Breast epithelium (tissue), 4 donors: ENCODE measurements at places on chromosomes 16 and 17.

GRCh38 chr17:3727041-3727440 lies 3.3 kb downstream of the HASPIN start:
- DNase-seq, result no peak

GRCh38 chr17:73549841-73550430 lies 94.3 kb downstream of the SDK2 start:
- DNase-seq, result no peak

DNA sequence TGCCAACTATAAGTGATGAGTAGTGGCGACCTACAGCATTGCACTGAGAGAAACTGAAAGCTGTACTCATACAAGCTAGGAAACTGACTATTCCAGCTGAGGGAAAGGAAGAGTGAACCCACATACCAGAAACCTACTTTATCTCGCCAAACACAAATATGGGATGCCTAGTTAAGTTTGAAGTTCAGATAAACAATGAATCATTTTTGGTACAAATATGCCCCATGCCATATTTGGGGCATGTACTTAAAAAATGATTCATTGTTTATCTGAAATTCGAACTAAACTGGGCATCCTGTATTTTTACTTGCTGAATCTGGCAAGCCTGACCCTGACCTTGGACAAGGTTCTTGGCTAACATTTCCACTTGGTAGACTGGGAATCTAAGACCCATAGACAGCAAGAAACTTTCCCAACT lies 527.8 kb upstream of the PSMD7 start:
- DNase-seq, result no peak

DNA sequence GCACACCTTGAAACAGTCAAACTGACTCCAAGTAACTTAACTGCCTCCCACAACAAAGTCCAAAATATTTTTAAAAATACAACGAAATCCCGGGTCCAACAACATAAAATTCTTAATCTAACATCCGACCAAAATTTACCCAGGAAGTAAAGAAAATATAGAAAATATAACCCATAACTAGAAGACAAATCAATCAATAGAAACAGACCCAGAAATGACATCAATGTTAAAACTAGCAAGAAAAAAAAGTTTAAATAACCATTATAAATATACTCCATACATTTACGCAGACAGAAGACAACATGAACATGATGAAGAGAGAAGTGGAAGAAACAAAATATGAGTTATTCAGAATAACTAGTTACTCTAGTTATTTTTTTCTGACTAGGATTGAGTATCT lies 3.7 kb downstream of the ZNF597 start:
- DNase-seq, result no peak

DNA sequence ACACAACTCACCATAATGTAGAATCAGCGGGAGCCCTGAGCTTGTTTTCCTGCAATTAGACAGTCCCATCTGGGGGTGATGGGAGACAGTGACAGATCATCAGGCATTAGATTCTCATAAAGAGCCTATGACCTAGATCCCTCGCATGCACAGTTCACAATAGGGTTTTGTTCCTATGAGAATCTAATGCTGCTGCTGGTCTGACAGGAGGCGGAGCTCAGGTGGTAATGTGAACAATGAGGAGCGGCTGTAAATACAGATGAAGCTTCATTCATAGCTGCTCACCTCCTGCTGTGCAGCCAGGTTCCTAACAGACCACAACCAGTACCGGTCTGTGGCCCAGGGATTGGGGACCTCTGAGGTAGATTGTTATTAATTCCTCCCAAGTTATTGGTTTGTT lies 2.9 kb upstream of the DOK4 start:
- no peak for DNase-seq

- no peak for DNase-seq
Measured at GRCh38 chr16:50653633-50654519, 27.2 kb downstream of the SNX20 start.

DNA sequence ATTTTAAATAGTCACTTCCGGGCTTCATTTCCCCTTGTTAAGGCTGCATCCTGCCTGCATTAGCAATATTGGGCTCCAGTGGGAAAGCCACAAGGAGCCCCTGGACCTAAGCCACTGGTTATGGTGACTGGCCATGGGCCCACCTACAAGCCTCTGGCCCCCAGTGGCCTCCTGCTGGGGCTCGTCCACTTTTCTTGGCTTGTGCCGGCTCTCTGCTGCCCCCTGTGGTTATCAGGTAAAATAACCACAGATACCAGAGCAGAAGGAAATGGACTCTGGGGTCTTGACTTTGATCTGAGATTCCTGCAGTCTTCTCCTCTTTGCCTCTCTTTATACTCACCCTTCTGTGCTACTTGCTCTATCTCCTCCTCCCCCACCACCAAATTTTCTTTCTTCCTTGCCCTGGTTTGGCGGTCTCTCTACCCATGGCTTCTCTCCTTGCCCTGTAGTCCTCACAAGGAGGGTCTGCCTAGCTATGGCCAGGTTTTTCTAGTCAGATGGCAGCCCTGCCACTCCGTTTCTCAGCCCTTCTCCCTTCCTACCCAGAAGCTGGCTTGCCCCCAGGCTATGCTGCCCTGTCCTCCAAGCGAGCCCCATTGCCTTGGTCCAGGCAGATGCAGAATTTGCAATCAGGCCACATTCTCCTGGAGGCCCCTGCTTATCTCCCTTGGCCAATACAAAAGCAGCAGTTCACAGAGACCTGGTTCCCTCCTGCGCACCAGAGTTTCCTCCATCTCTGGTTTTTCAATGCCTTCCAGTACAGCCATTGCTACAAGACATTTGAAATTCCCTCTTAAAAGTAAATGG lies 82.9 kb upstream of the RCVRN start:
- no peak for DNase-seq

- DNase-seq, result no peak
Measured at GRCh38 chr16:82751020-82751419, 124.3 kb downstream of the CDH13 start.

DNA sequence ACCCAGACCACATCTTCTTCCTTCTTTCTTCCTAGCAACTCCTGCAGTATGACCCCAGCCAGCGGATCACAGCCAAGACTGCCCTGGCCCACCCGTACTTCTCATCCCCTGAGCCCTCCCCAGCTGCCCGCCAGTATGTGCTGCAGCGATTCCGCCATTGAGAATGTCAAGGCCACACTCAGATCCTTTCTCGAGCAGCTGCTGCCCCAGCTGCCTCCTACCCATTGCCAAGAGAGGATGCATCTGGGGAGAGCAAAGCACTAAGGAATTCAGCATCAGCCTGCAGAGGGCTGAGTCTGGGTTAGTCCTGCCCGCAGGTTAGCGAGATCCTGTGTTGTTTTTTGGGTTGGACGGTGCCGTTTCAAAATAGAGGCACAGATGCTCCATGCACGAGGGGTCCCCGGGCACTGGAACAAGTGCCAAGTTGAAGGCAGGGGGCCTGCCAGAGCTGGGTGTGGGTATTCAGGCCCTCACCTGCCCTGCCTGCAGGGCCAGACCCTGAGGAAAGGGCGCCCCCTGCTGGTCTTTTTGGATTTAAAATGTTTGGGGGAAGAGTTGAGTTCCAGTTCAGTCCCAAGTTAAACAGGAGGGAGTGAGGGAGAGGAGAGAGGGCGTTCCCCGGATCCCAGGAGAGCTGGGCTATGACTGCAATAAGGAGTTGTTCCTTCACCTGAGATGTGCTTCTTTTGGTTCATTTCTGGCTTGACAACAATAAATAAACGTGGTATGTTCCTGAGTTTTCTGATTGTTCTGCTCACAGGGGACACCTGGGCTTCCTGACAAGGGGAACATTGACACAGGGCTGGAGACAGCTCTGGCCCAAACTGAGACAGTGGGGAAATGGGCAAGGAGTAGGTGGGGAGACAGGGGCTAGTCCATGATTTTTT lies 4.9 kb downstream of the CDK3 start:
- DNase-seq, result peak; percentile 61

- no peak for DNase-seq
Measured at GRCh38 chr17:51805765-51806164, 352.7 kb downstream of the CA10 start.

DNA sequence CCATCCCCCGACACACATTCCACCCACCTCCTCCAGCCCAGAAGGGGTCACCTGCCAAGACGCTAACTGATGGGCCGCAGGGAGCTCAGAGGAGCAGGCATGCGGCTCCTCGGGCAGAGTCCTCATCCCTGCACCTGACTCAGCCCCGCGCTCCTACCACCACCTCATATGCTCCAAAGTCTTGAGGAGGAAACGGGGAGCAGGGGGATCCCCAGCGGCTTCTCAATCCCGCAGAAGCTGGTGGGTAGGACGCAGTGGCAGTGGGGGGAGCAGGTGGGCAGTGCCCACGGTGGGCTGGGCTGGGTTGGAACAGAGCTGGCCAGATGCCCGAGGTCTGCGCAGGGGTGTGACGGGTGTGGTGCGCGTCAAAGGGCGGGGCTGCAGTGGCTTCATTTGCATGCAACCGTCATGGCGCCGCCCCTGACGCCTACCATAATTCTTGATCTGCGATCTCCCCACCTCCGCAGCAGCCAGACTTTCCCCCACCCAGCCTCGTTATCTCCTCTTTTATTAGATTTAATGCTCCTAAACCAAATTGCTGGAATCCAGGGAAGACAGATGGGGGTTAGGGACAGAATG lies 39.0 kb upstream of the EMP2 start:
- DNase-seq, result peak; percentile 26

GRCh38 chr17:55996826-55997225 lies 156.4 kb upstream of the ANKFN1 start:
- DNase-seq, result no peak

GRCh38 chr16:85626191-85626981 lies 13.3 kb downstream of the GSE1 start:
- no peak for DNase-seq

GRCh38 chr16:10086620-10087019 lies 95.6 kb downstream of the GRIN2A start:
- peak; percentile 20 for DNase-seq

GRCh38 chr16:81401035-81401950 lies 43.3 kb upstream of the CMIP start:
- peak; percentile 90 for DNase-seq

GRCh38 chr17:47785538-47786123 lies 36.0 kb downstream of the OSBPL7 start:
- no peak for DNase-seq

DNA sequence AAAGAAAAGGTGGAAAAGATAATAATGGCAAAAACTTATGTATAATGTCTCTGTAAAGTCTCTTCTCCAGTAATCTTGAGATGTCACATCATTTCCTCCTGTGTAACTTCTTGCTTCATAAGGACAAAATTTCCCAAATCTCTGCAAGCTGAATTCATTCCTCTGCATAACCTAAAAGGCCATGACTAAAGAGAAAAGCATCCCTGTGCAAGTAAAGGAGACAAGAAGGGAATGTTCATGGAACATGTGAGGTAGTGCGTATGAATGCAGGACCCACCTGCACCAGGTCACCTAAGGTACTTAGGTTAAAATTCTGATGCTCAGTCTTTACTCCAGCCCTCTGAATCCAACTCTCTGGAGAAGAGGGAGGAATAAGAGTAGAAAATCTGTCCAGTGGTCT lies 46.9 kb upstream of the NLK start:
- DNase-seq, result no peak

DNA sequence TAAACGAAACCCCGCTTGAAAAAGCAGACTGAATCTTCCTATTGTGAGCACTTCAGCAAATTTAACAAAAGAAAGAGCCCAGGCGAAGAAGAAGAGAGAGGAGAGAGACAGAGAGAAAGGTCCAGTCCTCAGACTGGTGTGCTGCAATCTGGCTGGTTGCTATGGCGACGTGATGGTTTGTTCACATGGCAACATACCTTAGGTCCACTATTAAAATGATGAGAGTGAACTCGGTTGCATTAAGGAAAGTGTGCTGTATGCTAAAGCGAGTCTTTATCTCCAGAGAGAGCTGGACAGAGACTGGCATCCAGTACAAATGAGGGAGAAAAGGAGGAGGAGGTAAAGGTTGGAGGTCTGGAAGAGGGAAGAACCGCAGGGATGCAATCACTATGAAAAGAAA lies 271.8 kb upstream of the ZFHX3 start:
- DNase-seq, result no peak

DNA sequence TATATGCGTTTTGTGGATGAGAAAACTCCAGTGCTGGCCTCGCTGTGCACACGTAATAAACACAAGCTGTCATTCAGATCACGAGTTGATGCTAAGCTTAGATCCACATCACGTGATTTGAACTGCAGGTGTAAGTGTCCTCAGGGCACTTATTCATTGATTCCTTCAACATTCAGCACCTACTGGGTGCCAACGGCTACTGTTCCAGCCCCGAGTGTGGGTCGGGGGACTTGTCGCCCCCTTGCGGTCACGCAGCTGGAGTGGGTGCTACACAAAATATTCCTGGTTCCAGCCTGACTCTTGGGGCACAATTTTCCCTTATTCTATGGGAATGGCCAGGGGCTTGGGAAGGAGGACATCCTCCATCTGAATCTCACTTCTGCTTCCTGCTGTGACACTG lies 29.9 kb upstream of the GINS2 start:
- no peak for DNase-seq

- DNase-seq, result no peak
Measured at GRCh38 chr17:71548540-71549190, 572.2 kb upstream of the SOX9 start.

- no peak for DNase-seq
Measured at GRCh38 chr16:4240624-4241023, 1.3 kb downstream of the SRL start.

- DNase-seq, result no peak
Measured at GRCh38 chr17:80955078-80955477, 36.6 kb upstream of the CHMP6 start.

GRCh38 chr16:78704416-78704815 lies 605.0 kb downstream of the WWOX start:
- DNase-seq, result no peak

GRCh38 chr17:144936-145670 lies 7.7 kb downstream of the SCGB1C2 start:
- DNase-seq, result peak; percentile 13

- DNase-seq, result no peak
Measured at GRCh38 chr16:1475552-1476114, 805 bp upstream of the CLCN7 start.

GRCh38 chr16:30354423-30355143 lies 525 bp downstream of the CD2BP2 start:
- DNase-seq, result no peak

DNA sequence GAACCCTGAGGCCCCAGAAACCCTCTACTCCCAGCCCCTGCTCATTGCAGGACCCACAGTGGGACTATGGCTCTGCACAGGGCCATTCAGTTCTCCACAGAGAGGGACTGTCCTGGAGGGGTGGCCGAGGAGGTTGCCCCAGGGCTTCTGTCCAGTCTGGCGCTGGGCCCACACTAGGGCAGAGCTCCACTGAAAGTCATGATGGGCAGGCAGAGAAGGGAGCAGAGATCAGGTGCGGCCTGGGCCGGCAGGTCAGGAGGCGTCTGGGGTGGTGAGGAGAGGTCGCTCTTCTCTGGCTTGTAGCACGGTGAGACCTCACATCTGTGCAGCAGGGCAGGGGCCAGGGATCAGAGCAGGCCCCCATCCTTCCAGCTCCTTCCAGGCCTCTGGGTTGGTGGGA lies 13.0 kb upstream of the PIK3R6 start:
- DNase-seq, result no peak

- DNase-seq, result peak; percentile 75
Measured at GRCh38 chr17:65100316-65101140, 36.6 kb upstream of the RGS9 start.
